ENCODE measurements at places on chromosomes 6 and 20.

GRCh38 chr6:92495242-92495641 is 924.1 kb downstream of the EPHA7 start:
- DNase-seq = no peak

- no peak for DNase-seq
Measured at GRCh38 chr20:60144404-60144803, 186.2 kb downstream of the CDH26 start.

- DNase-seq = no peak
Measured at GRCh38 chr6:156602066-156602385, 175.2 kb upstream of the ARID1B start.

GRCh38 chr6:89834884-89835792 is 5.5 kb downstream of the CASP8AP2 start:
- DNase-seq = no peak

- DNase-seq = no peak
Measured at GRCh38 chr6:111080698-111081097, 6.6 kb upstream of the SLC16A10 start.

All from HepG2 (cell line).